ENCODE measurements at places on chromosomes 1 and 21.

DNA sequence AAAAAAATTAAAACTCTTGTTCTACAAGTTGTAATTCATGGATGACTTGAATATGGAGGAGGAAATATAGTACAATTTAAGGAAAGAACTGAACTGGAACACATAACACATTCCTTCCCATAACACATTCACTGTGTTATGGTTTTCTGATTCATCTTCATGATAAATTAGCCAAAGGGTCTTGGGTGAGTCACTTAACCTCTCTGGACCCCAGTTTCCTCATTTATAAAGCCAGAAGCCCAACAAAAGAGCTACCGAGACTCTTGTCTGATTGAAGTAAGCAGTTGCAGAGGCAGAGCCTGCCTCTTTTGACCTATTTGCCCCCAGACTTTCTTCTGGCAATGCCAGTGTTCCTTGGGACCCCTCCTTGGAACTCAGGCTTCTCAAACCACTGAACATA, 161.9 kb upstream of the KCTD3 start:
- no peak for DNase-seq

DNA sequence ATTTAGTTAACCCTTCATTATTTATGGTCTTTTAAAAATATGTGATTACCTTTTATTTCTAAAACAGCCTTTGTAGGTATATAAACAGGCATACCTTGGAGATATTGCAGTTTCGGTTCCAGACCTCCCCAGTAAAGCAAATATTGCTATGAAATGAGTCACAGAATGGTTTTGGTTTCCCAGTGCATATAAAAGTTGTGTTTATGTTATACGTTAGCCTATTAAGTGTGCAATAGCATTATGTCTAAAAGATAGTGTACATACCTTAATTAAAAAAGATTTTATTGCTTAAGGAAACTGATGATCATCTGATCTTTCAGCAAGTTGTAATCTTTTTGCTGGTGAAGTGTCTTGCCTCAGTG, 44.1 kb downstream of the XCL2 start:
- DNase-seq = no peak

GRCh38 chr1:201681375-201681774, 142.4 kb downstream of the NAV1 start:
- no peak for DNase-seq

GRCh38 chr1:39833621-39834385, 45.1 kb upstream of the BMP8B start:
- DNase-seq = no peak

GRCh38 chr1:223109581-223110026, 33.4 kb downstream of the TLR5 start:
- no peak for DNase-seq

GRCh38 chr1:50474859-50475809, 51.9 kb upstream of the DMRTA2 start:
- DNase-seq = no peak

- DNase-seq = peak; percentile 30
These were observed 75.7 kb upstream of the SPATA6 start for GRCh38 chr1:48547561-48548220.

DNA sequence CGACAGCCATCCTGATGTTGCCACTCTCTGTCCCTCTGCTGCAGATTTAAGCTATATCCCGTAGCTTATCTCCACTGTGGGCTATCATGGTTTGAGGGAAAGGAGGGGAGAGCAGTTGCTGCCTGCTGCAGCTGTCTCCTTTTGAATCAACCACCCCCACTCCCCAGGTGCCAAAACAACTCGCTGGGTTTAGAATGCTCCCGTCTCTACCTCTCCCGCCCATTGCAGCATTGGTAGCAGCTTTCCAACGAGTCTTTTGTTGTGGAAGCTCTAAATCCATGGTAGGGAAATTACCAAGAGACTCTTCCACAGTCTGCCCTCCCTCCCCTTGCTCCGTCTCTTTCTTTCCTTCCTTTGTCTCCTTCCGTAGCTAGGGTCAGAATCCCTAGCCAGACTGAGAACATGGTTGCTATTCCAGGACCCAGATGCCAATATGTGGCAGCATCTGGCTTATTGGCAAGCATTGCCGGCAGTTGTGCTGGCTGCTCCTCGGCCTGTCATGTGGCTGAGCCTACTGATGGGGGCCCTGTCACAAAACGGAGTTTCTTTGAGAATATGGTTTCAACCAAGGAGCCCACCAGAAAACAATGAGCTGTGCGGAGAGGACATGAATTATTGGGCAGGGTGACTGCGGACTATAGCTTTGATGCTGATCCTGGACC, 230.7 kb downstream of the RPS6KC1 start:
- DNase-seq = no peak

DNA sequence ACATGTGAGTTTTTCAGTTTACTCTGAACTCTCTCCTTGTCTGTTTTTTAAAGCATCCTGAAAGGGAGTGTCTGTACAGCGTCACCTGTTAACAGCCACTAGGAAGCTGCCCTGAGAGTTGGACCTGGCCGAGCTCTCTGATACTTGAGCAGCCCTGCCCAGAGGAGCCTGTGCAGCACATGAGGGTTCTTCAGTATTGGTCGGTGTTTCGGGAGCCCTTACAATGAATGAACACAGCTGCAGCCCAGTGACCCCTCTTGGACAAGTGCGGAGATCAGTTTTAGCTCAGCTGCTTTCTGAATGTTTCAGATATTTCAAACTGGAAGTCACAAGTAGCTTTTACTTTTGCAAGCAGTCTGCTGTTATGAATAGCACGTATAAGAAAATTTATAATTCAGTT, 39.2 kb downstream of the ADARB1 start:
- DNase-seq = no peak

GRCh38 chr1:201637282-201638079, 98.6 kb downstream of the NAV1 start:
- DNase-seq = no peak

DNA sequence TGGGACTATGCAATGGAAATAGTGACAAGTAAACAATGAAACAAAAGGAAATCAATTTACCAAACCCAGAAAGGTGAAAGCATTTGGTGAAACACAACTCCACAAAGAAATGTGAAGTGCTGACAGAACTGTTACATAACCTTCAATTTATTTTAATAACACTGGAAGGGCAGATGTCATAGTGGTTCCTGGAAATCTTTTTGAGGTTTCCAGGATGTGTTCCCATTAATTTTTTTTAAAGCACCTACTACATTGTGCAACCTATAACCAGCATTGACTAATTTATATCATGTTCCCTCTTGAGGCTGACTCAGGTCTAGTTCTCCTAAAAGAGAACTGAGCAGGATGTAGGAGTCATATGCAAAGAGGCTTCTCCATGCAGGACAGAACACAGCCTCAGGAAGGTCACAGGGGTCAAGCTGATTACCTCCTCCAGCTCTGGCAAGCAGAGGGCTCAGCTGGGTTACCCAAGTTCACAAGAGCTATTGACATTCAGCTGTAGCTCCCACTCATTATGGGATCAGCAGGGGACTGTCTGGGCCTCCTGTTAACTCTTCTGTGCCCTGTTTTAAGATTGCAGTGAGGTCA, 157.1 kb upstream of the NRIP1 start:
- DNase-seq = no peak

- DNase-seq = no peak
These were observed 6.8 kb downstream of the TFF2 start for GRCh38 chr21:42343963-42344510.

DNA sequence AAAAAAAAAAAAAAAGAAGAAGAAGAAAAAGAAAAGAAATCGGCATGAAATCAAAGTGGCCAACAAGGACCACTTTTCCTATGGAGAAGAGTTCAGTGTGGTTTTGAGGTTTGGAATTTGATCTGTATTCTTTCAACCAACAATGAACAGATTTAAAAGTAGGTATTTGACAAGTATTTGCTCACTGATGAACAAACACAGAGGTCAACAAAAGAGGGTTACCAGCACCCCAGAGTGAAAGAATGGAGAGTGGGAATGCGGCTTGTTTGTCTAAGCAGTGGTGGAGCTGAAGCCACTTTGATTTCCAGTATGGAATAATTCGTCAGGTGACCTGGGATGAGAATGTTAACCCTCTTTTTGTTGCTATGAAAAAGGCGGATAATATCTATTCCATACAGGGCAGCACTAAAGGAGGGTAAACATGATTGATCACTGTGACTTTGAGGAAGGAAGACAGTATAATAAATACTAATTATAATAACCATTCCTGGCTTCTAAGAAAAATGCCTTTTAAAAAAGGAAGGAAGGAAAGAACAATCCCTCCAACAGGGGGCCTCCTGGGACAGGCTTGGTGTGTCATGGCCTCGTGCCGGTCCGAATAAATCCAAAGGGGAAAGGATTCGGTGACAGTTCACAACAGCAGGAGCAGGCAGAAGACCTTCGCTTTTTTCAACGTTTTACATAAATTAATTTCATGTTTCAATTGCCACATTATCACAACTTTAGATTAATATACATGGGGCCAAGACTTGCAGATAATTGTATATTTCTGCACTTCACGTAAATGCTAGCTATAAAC, 37.2 kb upstream of the SIM2 start:
- DNase-seq = no peak

GRCh38 chr21:41985662-41986416, 24.3 kb downstream of the ZBTB21 start:
- no peak for DNase-seq

- no peak for DNase-seq
These were observed 1153.5 kb upstream of the TMPRSS15 start for GRCh38 chr21:19557046-19557445.

- DNase-seq = no peak
These were observed at the start of gene OR2M5 for GRCh38 chr1:248144513-248145198. TSS of gene OR2M5 (plus strand) at chr1:248145148. CDS start at chr1:248145148, 0 bp downstream.

DNA sequence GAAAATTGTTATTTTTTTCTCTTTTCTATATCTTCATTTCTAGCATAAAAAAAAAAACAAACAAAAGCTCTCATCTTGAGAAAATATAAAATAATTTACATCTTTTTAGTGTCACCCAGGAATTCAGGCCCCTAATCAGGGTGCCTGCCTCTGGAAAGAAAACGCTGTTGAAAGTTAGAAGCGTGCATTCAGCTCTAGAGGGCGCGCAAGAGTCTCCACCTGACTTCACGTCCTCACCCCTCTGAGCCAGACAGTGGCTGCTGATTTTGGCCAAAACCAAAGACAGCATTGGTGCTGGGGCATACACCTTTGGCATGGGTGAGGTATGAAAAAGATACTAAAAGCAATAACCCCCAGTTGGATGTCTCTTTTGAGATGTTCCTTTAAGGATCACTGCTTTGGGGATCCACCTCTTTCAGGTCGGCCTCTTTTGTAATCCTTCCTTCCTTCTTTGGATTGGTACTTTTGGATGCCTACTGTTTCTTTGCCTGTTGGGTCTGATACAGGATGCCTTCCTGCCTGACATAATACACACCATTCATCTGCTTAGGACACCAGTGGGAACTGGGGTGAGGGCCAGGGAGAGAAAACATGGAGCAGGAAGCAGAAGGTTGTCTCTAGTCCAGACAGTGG, 77.6 kb upstream of the CHRM3 start:
- DNase-seq = no peak

- no peak for DNase-seq
These were observed 9.9 kb upstream of the LDLRAD1 start for GRCh38 chr1:54027848-54028247.

- no peak for DNase-seq
These were observed 553.0 kb downstream of the SMYD3 start for GRCh38 chr1:245953876-245954660.

GRCh38 chr1:153919876-153920852, 2.6 kb downstream of the GATAD2B start:
- no peak for DNase-seq

GRCh38 chr1:6347641-6348487, 45.7 kb downstream of the ACOT7 start:
- DNase-seq = no peak

DNA sequence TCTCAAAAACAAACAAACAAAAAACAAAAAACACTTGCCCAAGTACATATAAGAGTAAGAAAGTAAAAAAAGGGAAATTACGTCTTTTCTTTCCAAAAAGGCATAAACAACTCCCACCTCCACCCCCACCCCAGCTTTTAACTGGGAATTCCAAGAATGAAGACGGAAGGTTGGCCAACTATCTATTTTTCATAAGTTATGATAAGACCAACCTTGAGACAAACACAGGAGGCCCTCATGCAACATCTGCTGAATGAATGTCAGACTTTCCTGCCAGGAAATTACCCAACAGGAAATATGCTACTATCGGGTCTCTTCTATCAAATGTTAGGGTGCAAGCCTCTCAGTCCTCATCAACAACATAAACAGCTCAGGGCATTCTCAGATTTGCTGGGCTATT, 1.9 kb downstream of the BSDC1 start:
- no peak for DNase-seq

DNA sequence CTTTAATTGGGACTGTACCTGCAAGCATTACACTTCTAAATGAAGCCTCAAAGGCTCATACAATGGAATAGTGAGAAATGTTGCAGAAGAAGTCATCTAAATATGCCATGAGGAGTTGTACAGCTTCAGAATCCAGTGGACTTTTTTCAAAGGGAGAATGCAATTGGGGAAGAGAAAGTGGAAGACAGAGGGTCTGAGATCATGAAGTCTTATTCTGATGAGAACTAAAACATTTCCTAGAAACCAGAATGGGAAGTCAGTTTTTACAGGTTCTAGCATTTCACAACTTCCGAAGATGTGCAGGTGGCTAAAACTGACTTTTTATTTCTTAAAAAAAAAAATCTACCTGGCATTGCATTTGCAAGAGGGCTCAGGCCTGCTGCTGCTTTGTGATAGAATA, 424.4 kb upstream of the RUNX1 start:
- no peak for DNase-seq

DNA sequence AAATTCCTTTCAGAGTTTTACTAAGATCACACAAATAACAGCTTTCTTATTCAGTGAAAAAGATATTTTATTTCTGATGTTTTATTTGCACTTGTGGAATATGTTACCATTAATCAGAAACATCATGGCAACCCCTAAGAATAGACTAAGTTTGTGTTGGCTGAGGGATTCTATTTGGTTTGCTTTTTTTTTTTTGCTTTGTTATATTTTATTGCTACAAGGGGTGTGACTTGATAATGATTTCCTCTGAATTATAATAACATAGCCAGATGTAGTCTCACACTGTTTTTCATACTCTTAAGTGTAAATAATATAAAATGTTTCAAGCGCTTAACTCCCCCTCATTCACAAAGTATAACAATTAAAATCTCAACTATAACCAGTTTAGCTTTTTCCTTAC, 20.0 kb downstream of the GLRX2 start:
- DNase-seq = no peak

- DNase-seq = no peak
These were observed 110.5 kb downstream of the COLGALT2 start for GRCh38 chr1:183926983-183927382.

DNA sequence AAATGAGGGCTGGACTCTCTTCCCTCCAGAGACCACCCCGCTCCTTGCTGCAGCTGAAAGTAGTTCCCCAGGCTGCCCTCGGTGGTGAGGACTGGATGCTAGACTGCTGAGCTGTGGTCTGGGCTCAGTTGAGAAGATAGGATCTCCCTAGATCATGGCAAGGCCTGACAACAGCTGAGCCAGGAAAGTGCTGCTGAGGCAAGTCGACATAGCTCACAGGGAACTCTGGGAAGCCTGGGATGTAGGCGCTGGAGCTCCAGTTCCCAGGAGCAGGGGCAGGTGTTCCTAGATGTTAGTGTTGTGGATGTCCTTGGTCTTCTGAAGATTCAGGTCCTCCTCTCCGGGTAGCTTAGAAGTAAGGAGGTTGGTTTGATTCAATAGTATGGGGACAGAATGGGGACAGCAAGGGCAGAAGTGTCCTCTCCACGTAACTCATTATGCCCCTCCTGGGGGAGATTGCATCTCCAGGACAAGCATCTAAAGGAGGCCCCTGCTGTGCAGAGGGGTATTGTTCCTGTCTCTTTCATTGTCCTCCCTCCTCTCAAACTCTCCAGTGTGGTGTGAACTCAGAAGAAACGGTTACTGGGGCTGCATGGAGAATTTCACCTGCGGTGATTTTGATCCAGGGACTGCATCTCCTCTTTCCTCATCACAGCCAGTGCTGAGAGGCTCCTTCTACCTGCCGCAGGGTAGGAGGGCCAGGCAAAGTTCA, 3.7 kb downstream of the CYB561D1 start:
- no peak for DNase-seq
